ENCODE measurements at places on chromosomes 6 and 20. TPM values are rescaled to one million over a fixed set of nuclear protein-coding genes. Genes with fewer than 3 reads are reported as not detected.

Gene ADGRF1
- total RNA-seq, result 0.66 TPM

Gene PCED1A
- 38.0 TPM for total RNA-seq

Gene SMOC2
- total RNA-seq, result 67.2 TPM

Gene NHLRC1
- total RNA-seq, result 2.7 TPM

Gene PACSIN1
- 0.33 TPM for total RNA-seq
